ENCODE measurements at places on chromosomes 5 and 9. TPM values are rescaled to one million over a fixed set of nuclear protein-coding genes. Genes with fewer than 3 reads are reported as not detected.

SETX gene
- total RNA-seq: 22.4 TPM

CCDC192 gene
- total RNA-seq: not detected

IARS1 gene
- 106 TPM for total RNA-seq

SYK gene
- total RNA-seq: 43.7 TPM

CDX1 gene
- not detected for total RNA-seq

- no peak for DNase-seq
Observed at GRCh38 chr5:171409164-171410136, 10.0 kb upstream of the FGF18 start.

TMEM171 gene
- 12.6 TPM for total RNA-seq

LCN1 gene
- total RNA-seq: not detected

ADGRV1 gene
- 14.1 TPM for total RNA-seq

C1QTNF2 gene
- 0.94 TPM for total RNA-seq

- no peak for DNase-seq
Observed at GRCh38 chr9:18622186-18622836, 148.4 kb downstream of the ADAMTSL1 start.

UBAC1 gene
- total RNA-seq: 47.6 TPM

GRCh38 chr5:36632363-36632664 is 25.9 kb downstream of the SLC1A3 start:
- no peak for DNase-seq

- no peak for DNase-seq
Observed at GRCh38 chr9:6938447-6938846, 180.7 kb downstream of the KDM4C start.

TMEM232 gene
- total RNA-seq: 1.9 TPM

ATP10B gene
- 26.6 TPM for total RNA-seq

DNA sequence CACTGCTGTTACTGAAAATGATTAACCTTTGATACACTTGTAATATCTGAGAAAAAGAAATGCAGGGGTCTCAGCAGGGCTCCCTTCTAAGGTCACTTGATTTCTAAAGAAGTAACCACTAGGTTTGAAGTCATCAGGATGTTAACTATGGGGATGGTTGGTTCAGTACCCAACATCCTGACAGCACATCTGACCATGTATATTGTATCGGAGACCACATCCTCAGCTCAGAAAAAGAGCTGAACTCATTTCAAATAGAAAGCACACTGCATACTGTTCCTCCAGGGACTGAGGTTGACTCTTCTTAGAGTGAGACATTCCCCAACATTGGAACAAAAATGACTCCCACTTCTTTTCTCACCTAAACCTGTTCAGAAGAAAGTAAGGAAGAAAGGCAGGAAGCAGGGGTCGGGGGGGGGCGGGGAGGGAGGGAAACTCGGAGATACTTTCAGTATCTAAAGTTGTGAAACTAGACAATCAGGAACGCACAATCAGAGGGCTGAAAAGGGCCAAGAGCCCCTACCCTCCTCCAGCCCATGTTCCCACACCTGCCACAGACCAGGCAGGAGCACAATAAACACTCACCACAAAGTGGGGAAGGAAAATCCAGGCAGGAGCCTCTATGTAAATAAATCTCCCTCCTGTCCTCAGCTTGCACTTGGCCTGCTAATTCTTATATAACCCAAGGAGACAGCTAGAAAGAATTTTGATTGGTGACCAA is 730 bp upstream of the GZMA start:
- no peak for DNase-seq

DNA sequence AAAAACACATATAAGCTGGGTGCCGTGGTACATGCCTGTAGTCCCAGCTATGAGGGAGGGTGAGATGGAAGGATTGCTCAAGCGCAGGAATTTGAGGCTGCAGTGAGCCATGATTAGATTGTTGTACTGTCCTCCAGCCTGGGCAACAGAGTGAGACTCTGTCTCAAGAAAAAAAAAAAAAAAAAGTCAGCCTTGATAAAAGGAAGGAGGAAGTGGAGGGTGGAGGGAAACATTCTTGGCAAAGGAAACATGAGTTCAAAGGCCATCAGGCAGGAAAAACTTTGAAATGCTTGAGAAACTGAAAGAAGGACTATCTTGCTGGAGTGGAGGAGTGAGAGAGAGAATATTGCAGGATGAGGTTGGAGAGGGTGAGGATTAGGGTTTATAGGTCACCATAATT is 18.3 kb upstream of the ANKHD1 start:
- DNase-seq: no peak

DNA sequence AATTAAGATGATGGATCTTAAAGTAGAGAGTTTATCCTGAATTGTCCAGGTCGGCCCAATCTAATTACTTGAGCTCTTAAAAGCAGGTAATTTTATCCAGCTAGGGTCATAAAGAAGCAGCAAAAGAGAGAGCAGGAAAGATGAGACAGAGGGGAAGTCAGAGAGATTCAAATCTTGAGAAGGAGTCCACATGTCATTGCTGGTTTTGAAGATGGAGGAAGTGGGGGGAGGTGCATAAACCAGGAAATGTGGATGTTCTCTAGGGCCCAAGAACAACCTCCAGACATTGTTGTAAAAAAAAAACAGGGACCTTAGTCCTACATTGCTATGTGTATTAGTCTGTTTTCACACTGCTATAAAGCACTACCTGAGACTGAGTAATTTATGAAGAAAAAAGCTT is 66.4 kb downstream of the SLCO4C1 start:
- no peak for DNase-seq

All from esophagus squamous epithelium (tissue), 5 donors.